ENCODE measurements at places on chromosomes 2 and 18. TPM values are rescaled to one million over a fixed set of nuclear protein-coding genes. Genes with fewer than 3 reads are reported as not detected.

GRCh38 chr2:217688494-217688893 lies 314.3 kb downstream of the TNS1 start:
- H3K4me3 ChIP-seq = no peak overlapping the region
- H3K27me3 ChIP-seq = peaks cover 9% of the 10 kb centered on the region
- no peak for DNase-seq
- H3K4me1 ChIP-seq = peaks cover 12% of the 10 kb centered on the region

GRCh38 chr2:109128616-109129355 lies at the start of gene SH3RF3:
TSS of gene SH3RF3 (plus strand) at chr2:109129205.
- peaks cover 60% of the 10 kb centered on the region for H3K27me3 ChIP-seq
- H3K4me1 ChIP-seq = peaks cover 5% of the 10 kb centered on the region
- H3K36me3 ChIP-seq = no peaks in the 10 kb centered on the region
- H3K4me3 ChIP-seq = peak within 1 kb of the TSS; percentile 78
- no peak within 1 kb of the TSS for H3K27ac ChIP-seq
- peak; percentile 34 for DNase-seq

Gene BOK
- 8.0 TPM for total RNA-seq

DNA sequence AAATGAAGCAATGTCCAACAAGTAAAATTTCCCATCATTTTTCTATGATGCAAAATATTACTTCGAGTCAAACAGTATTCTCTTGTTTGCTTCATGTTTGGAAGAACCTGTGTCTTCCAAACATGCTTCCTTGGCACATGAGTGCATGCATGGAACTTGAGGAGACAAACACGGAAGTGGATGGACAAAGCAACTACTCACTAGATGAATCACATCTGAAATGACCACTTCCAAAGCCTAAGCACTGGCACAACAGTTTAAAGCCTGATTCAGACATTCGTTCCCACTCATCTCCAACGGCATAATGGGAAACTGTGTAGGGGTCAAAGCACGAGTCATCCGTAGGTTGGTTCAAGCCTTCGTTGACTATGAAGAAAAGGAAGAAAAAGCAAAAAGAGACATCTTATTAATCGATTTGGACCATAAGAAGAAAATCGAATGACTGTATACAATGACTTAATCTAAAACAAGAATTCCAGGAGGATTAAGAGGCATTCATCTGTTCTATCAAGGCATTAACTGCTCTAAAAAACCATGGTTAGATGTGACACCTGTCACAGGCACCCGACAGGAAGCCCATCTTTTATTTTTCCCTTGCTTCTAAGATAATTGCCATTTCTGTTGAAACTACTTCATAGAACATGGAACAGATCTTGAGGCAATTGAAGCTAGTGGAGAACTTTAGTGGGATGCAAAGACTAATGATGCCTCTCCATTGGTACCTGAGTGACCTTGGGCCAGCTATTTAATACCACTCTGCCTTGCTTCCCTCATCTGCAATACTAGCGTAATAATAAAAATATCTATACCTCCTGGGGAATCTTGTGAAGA lies 56.0 kb downstream of the ATIC start:
- H3K36me3 ChIP-seq = peaks cover 67% of the 10 kb centered on the region
- no peak for DNase-seq
- H3K4me3 ChIP-seq = no peak overlapping the region
- no peaks in the 10 kb centered on the region for H3K27me3 ChIP-seq
- H3K4me1 ChIP-seq = peaks cover 20% of the 10 kb centered on the region
- H3K27ac ChIP-seq = peak overlapping the region; percentile 72

- DNase-seq = no peak
- H3K36me3 ChIP-seq = no peaks in the 10 kb centered on the region
- peaks cover 18% of the 10 kb centered on the region for H3K27me3 ChIP-seq
- H3K4me3 ChIP-seq = no peak overlapping the region
- H3K27ac ChIP-seq = no peak overlapping the region
Measured at GRCh38 chr2:240202586-240202985, 62.1 kb upstream of the OTOS start.

- no peaks in the 10 kb centered on the region for H3K4me1 ChIP-seq
- no peak overlapping the region for H3K4me3 ChIP-seq
- no peaks in the 10 kb centered on the region for H3K36me3 ChIP-seq
- H3K27ac ChIP-seq = no peak overlapping the region
Measured at GRCh38 chr2:131756141-131756907, 228.6 kb downstream of the CCDC74A start.

GRCh38 chr18:55863876-55864275 lies 275.9 kb upstream of the TCF4 start:
- no peak overlapping the region for H3K4me3 ChIP-seq
- no peaks in the 10 kb centered on the region for H3K4me1 ChIP-seq
- H3K36me3 ChIP-seq = no peaks in the 10 kb centered on the region
- no peak overlapping the region for H3K27ac ChIP-seq
- peaks cover 7% of the 10 kb centered on the region for H3K27me3 ChIP-seq

Gene MYO7B
- total RNA-seq = not detected

Gene UGT1A8
- not detected for total RNA-seq

DNA sequence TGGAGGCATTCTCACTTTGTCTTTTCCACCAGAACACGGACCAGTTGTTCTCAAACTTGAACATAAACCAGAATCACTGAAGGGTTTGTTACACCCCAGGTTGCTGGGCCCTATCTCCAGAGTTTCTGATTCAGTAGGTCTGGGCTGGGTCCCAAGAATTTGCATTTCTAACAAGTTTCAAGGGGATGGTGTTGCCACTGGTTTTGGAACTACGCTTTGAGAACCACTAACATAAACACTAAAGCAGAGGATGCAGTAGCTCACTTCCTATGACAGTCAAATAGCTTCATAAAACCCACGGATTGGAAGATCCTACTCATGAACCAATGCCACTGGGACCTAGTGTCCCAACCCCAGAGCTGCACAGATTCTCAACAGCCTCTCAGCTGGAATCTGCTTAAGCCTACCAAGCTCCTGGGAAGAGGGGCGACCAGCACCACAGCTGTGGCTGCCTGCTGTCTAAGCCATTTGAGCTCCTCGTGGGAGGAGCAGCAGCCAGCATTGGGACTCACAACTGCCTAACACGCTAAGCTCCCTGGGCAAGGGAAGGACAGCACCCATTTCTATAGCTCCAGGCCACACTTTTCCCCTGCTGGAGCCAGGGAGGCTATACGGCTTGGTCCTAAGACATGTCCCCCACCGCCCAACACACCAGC lies 62.5 kb downstream of the C1D start:
- no peaks in the 10 kb centered on the region for H3K27me3 ChIP-seq
- no peak for DNase-seq
- no peak overlapping the region for H3K27ac ChIP-seq
- no peak overlapping the region for H3K4me3 ChIP-seq
- no peaks in the 10 kb centered on the region for H3K4me1 ChIP-seq
- H3K36me3 ChIP-seq = peaks cover 3% of the 10 kb centered on the region

Gene MTLN
- total RNA-seq = 6.2 TPM

DNA sequence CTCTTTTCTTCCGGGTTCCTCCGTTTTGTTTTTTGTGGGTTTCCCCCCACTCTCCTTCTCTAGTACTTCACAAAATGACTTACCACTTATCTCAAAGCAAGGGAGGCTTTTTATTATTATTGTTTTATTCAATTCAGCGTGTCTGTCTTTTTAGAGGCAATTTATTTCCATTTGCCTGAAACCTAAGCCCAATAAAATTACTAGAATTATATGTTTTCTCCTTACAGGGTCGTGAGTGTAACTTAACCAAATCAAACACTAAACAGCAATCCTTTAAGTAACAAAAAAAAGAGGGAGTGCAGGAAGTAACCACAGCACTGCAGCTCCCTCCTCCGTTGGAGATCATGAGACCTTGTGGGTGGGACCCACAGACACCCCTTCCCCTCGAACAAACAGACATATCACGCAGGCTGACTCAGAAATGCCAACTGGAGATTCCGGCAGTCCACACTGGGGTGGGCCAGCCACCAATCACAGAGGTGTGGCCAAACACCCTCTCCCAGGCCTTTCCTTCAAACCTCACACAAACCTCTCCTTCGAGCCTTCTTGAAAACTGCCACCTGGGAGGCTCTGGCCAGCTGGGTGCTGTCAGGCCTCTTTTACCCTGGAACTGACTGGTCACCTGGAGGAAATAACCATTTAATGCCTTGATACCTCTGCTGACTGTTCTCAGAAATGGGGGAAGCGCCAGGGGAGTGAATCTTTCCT lies 207.1 kb upstream of the SMAD2 start:
- H3K36me3 ChIP-seq = no peaks in the 10 kb centered on the region
- no peak for DNase-seq
- H3K27ac ChIP-seq = peak overlapping the region; percentile 43
- peaks cover 60% of the 10 kb centered on the region for H3K27me3 ChIP-seq
- peaks cover 27% of the 10 kb centered on the region for H3K4me1 ChIP-seq
- peak overlapping the region; percentile 57 for H3K4me3 ChIP-seq

DNA sequence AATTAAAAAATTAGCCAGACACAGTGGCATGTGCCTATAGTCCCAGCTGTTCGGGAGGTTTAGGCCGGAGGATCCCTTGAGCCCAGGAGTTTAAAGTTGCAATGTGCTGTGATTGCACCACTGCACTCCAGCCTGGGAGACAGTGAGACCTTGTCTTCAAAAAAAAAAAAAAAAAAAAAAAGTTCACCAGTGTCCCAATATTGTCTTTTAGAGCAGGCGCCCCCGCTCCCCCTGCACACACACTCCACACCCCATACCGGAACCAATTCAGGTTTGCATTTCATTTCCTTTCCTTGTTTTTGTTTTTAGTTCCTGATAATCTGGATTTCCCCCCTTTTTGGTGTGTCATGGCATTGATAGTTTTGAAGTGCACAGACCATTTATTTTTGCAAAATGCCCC lies 10.4 kb downstream of the TMEM87B start:
- H3K36me3 ChIP-seq = peaks cover 34% of the 10 kb centered on the region
- H3K27me3 ChIP-seq = no peaks in the 10 kb centered on the region
- H3K4me1 ChIP-seq = no peaks in the 10 kb centered on the region
- no peak overlapping the region for H3K27ac ChIP-seq

DNA sequence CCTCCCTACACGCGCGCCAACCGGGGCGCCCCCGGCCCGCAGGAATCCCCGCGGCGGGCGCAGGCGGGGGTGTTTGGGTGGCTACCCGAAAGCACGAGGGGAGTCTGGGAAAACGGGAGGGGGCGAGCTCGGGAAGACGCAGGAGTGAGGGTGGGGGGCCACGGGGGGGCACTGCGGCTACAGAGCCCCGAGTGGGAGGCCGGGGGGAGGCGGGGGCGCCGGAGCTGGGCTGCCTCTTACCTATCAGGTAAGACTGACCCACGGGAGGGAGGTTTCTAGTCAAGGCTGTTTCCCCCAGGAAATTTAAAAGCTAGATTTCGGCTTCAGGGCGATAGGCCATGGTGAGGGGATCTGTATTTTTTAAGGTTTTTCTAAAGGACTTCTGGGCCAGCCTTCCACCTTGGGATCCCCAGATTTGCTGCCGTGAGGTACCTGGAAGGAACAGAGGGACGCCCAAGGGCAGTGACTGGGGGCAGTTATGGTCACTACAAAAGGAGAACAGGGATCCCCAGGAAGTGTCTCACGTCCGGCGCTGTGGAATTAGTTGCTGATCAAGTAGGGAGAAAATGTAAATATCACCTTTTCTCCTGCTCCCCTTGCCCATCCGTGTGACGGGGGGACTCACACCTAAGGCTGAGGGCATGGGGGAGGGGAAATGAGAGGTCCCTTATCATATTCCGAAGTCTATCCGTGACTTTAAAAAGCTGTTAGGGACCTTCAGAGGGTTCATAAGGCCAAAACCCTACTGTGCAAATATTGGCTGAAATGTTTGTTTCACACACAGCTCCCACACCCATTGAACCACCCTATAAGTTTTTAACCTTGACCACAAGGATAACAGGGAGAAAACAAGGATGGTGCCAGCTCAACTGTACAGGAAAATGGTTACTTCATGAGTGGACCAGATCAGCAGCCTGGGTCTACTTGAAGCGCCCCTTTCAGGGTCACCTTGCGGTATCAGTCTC lies 638 bp upstream of the IRS1 start:
- no peak for DNase-seq
- H3K27ac ChIP-seq = peak overlapping the region; percentile 97
- peaks cover 22% of the 10 kb centered on the region for H3K4me1 ChIP-seq
- H3K36me3 ChIP-seq = peaks cover 16% of the 10 kb centered on the region

DNA sequence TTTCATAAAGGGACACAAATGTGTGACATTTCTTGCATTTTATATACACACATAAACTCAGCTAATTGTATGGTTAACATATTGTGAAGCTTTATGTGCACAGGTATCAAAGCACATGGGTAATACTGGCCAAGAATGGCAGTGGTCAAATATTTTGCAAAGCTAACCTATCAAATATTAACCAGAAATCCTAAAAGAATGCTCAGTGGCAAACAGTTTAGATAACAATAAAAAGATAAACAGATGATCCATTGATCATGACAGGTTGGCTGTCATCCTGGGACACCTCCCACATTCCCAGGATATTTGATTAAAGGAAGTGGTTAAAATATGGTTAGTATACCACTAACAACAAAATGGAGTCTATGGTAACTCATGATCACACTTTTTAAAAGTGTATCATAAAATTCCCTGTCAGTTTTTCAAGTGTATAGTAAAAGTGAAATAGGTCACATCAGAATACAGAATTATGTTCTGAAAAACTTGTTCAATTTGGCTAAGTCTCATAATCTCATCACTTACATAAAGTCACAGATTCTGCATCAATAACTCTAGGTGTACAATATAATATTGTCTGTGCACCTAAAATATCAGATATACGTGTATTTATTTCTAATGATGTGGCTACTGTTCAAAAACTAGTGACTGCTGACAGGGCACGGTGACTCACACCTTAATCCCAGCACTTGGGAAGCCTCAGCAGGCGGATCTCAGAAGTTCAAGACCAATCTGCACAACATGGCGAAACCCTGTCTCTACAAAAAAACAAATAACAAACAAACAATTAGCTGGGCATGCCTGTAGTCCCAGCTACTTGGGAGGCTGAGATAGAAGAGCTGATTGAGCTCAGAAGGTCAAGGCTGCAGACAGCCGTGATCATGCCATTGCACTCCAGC lies 48.9 kb downstream of the CDH2 start:
- H3K4me1 ChIP-seq = peaks cover 54% of the 10 kb centered on the region
- H3K4me3 ChIP-seq = no peak overlapping the region
- H3K27me3 ChIP-seq = no peaks in the 10 kb centered on the region
- DNase-seq = no peak
- H3K36me3 ChIP-seq = peaks cover 4% of the 10 kb centered on the region

Gene MFF
- total RNA-seq = 84.8 TPM

DNA sequence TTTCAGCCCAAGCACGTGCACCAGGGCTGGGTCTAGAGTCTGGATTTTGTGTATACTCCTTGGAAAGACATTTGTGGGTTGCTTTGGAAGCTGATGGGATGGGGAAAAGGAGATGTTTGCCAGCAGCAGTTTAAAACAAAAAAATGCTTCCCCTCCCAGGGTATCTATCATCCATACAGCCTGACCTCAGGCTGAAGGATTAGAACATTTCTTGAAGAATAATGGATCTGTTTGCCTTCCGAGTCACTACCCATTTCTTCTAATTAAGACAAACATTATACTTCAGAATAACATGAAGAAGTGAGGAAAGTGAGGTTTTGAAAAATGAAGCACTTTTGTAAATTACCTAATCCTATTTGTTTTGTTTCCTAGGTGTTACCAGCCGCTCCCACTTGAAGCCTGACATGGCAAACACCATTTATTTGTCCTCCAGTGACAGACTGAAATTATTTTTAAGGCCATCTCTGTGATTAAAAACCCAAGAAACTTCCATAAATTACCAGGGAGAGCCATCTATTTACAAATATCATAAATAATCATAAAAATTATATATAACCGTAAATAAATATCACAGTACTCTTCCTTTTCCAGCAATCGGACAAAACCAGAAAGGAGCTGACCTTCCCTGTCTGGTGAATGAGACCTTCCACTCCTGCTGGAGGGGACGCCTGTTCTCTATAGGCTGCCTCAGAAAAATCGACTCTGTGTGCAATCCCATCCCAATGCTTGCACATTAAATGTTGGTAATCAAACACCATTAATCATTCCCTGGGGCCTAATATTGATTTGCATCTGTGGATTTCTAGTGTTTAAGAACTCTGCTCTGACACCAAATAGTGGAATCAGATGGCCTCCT lies 106.8 kb downstream of the C1D start:
- peaks cover 15% of the 10 kb centered on the region for H3K4me1 ChIP-seq
- DNase-seq = no peak

Gene IGFBP2
- 249 TPM for total RNA-seq

Gene POMC
- total RNA-seq = 6.5 TPM

Gene CFAP221
- total RNA-seq = 33.0 TPM

All from progenitor cell of endocrine pancreas (in vitro differentiated cells).